NCI-H510A treated with DMSO at 0.1 percent for 48 hours (cell line): ENCODE measurements at places on chromosomes 4 and X.
A peak's percentile ranks its signal among the peaks of the same experiment; 100 is the strongest.

DNA sequence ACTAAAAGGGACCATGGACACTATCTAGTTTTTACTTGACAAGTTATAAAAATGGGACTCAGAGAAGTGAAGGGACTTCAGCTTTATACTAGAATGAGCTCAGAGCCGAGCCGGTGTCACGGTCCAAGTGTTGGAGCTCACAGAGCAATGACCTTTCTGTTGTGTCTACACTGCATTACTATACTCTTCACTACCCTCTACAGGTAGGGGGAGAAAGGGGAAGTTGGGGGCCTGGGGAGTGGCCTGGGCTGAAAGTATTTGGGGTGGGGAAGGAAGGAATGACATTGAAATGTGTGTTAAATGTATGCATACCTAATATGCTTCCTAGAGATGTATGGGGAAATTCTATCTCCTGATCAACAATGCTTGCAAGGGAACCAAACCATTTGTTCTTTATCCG, 48.8 kb upstream of the HHIP start:
- DNase-seq: no peak

- DNase-seq: peak; percentile 44
These were observed 768 bp upstream of the CDKL5 start for GRCh38 chrX:18424482-18425198.

- no peak for DNase-seq
These were observed 101.9 kb upstream of the RBPJ start for GRCh38 chr4:26218677-26219605.

DNA sequence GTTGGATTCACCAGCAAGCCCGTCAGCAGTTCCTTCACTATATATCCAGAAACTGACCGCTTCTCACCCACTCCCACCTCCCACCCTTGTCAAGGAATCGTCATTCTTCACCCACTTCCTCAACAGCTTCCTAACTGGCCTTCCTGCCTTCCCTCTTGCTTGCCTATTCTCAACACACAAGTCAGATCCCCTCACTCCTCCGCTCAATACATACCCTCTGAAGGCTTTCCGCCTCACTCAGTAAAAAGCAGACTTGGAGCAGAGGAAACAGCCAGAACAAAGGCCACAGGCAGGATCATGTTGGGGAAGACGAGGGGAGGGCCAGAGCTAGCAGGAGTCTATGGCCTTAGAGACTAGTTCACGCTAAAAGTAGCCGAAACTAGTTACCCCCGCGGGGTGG, 23.7 kb downstream of the RWDD4 start:
- DNase-seq: no peak

DNA sequence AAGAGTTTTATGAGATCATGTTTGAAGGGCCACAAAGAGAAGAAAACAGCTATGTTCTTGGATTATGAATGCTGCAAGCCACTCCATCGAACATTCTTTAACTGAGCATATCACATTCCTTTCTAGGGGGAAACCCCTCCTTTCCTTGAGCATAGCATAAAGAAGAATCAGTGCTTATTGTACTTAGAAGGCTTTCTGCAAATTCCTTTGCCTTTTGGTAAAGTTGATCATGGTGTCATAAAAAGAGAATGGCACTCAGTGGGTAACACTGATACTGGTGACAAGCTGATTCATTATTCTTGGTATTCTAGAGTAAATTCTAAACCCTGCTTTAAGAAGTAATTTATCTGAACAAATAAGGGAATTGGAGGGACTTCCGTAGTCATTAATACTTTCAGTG, 88.5 kb upstream of the GPR34 start:
- DNase-seq: no peak

DNA sequence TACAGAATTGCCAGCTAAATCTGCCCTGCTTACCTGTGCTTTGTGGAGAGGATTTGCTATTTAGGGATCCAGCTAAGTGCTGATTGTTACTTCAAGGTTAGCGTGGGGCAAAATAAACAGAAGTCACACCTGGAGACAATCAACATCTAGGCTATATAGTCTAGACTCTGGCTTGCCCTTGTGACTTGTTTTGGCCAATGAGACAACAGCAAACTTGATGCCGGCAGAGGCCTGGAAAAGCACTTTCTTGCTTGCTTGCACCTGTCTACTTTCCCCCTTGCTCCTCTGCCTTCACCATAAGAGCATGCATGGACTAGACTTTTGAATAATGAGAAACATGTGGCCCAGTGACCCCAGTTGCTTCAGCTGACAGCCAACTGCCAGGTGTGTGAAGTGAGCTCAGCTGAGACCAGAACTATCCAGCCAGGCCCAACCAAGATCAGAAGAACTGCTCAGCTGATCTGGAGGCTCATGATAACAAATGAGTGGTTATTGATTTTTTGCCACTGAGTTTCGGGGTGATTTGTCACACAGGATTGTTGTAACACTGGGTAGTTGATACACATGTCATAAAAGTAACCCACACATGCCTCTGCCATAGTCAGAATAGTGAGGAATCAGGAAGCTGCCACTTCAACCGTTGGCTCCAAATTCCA, 164.4 kb downstream of the RBMX2 start:
- DNase-seq: peak; percentile 5

DNA sequence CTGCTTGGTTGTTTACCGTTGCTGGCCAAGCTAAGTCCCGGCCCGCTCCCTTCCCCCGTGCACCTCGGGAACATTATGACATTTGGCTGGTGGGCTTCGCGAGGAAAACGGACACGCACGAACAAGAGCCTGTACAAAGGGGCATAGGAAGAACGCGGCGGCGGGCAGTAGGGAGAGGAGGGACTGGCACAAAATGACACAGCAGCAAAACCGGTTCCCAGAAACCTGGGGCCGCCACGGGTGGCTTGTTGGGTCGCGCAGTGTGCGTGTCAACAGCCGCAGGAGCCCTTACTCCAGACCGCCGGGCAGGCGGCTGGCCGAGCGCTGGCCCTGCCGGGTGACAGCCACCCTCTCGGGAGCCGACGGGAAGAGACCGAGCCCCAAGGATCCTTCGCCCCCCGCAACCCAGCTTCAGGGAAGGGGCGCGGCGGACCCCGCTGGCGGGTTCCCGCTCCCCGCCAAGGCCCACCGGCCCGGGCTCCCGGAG, 1.6 kb upstream of the LIN54 start:
- peak; percentile 29 for DNase-seq

- no peak for DNase-seq
These were observed 26.0 kb downstream of the AMTN start for GRCh38 chr4:70544279-70544868.

GRCh38 chrX:109696146-109696740, 36.8 kb downstream of the ACSL4 start:
- DNase-seq: no peak

GRCh38 chrX:88170553-88170952, 576.5 kb upstream of the CPXCR1 start:
- no peak for DNase-seq

DNA sequence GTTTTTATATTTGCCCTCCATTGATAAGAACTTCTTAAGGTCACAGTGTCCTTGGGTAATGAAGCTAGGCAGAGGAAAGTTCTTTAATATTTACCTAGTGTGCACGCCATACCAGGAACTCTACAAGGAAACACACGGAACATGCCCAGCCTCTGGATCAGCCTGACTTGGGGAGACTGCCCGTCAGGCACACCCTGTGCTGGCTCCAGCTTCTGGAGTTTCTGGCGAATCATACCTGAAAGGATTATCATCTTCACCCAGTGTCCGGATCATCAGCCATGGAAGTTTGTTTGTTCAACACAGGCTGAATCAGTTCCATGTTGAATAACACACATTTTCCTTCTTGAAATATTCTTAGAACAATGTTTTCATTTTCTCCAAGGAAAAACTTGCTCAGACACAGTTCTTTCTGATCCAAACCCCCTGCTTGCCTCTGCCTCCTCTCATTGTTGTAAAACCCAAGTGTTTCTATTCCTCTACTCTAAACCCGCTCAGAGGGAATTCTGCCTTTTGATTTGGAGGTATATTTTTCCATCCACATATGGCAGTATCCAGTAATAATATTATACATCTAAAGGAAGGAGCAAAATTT, 176.7 kb downstream of the SHROOM3 start:
- no peak for DNase-seq

DNA sequence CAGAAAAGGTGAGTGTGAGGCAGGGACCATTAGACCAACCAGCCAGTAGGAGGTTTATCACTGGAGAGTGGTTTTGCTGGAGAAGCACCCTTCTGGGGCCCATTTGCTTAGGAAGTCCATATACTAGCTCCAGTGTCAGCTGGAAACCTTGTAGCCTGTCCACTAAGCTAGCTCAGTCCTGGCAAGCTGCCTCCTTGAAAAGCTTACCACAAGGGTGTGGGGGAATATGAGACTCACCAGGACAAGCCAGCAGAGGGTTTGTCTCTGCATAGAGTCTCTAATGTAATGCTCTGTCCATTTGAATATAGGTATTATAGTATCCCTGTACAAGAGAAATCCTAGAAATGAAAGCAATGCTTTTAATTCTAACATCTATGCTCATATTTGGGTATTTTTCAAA, 86.3 kb downstream of the FBXL5 start:
- no peak for DNase-seq

GRCh38 chrX:649166-649565, 18.6 kb downstream of the SHOX start:
- no peak for DNase-seq

GRCh38 chr4:64216741-64217140, 192.5 kb downstream of the TECRL start:
- no peak for DNase-seq

- DNase-seq: peak; percentile 8
These were observed 42.0 kb downstream of the LGI2 start for GRCh38 chr4:24988776-24989175.

- no peak for DNase-seq
These were observed 138.5 kb upstream of the TBL1X start for GRCh38 chrX:9326369-9326768.

GRCh38 chr4:134343656-134344055, 142.1 kb upstream of the PABPC4L start:
- DNase-seq: no peak

DNA sequence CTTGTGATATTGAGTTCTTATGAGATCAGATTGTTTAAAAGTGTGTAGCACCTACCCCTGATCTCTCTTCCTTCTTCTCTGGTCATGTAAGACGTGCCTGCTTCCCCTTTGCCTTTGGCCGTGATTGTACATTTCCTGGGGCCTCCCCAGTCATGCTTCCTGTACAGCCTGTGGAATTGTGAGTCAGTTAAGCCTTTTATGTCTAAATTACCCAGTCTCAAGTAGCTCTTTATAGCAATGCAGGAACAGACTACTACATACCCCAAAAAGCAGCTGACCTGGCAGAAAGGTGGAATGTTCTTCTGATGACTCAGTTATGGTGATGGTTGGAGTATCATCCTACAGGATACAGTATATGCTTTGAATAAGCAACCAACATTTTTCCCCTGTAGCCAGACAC, 11.4 kb upstream of the MCUB start:
- DNase-seq: no peak

DNA sequence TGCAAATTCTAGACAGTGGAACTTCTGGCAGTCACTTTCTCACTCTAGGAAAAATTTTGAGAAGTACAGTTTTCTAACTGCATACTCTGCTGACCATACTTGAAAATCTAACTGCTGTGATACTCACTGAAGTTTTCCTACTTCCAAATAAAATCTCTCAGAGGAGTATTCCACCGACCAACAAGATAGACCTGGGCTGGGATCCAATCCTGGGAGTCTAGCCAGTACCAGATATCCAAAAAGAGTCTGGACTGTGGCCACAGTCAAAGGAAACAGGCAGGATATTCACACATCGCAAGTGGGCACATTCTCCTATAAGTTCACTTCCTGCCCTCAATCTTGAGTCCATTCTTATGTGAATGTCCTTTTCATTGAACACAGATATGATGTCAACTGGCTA, 1138.7 kb upstream of the PCDH7 start:
- DNase-seq: no peak

DNA sequence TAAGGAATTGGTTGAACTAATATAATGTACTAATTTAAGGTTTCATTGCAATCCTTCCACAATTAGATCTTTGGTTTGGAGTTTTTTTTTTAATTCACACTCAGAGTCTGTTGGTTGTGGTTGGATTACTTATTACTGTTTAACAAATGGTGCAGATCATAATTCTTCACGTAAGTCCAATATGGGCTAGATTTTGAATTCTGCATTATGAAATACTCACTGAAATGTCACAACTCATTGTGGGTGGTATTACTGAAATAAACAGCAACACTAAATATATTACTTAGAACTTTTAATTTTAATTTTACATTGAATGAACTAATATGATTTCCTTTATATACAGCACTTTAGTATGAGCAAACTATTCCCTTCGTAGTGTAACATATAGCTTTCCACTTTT, 94.2 kb upstream of the MYOZ2 start:
- no peak for DNase-seq
